ENCODE measurements at places on chromosomes 3 and 15.

- no peak for DNase-seq
These were observed 24.7 kb downstream of the GXYLT2 start for GRCh38 chr3:72912532-72912931.

GRCh38 chr15:66017000-66017399, 147.7 kb downstream of the RAB11A start:
- DNase-seq: no peak

DNA sequence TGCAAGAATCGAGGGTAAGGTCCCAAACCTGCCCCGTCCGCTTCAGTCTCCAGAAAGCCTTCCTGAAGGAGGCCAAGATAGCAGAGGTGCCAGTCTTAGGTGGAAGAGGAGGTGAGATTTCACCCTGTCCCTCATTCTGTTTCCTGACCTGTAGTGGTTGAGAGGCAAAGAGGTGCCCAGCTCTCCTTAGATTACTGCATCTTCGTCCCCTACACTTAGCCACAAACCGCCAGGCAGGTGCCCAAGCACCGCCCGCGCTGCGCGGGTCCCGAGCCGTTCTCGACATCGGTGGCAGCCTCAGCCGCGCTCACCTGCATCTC, 23.8 kb upstream of the POLG start:
- no peak for DNase-seq

DNA sequence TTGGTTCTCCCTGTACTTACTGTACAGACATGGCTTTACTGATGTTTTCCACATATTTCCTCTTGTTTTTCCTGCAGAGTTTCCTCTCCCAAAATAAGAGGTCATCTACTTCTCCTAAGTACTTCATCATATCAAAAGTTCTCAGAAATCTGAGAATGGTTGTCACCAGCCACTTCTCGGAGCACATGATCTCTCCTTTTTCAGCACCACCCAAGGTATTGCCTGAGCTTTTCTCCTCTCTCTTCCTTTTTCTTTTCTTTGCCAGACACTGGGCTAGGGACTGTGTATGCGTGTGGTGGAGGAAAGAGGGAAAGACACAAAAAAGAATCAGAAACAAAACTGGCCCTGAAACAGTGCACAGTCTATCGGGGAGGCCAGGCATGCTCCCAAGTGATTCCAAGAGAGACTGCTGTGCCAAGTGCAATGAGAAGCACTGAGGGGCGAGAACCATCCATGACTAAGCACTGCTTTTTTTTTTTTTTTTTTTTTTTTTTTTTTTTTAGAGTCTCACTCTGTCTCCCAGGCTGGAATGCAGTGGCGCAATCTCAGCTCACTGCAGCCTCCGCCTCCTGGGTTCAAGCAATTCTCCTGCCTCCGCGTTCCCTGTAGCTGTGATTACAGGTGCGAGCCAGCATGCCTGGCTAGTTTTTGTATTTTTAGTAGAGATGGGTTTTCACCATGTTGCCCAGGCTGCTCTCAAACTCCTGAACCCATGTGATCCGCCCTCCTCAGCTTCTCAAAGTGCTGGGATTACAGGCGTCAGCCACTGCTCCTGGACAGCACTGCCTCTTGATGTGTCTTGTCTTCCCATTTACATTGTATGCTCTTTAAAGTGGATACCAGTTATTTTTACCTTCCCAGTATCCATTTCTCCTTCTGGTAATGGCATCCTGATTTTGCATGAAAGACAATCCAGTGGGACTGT, 194.0 kb upstream of the FEZF2 start:
- no peak for DNase-seq

DNA sequence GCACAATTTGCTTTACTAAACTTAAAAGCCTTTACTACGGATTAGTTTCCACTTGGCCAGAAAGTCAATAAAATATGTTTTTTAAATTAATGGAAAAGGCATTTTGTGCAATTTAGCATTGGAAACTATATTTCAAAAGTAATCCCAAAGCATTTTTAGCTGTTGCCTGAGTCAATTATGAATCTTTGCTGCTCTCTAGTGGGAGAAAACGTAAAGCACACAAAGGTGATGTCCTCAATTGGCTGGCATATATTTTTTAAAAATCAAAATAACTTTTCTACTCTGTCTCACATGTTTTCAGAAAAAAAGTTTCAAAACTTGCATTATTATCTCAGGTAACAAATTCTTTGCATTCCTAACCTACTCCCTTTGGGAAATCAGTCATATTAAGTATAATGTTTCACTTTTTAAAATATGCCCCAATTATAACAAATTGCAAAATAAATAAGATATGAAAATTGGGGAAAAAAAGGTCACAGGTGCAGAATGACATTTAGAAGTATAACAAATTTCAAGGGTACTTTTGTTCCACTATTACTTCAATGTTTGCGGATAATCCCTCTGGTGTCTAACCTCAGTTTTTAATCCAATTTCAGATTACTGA, 47.2 kb upstream of the TEX55 start:
- peak; percentile 1 for DNase-seq

- no peak for DNase-seq
These were observed 22.8 kb downstream of the ATOSA start for GRCh38 chr15:52656412-52656811.

DNA sequence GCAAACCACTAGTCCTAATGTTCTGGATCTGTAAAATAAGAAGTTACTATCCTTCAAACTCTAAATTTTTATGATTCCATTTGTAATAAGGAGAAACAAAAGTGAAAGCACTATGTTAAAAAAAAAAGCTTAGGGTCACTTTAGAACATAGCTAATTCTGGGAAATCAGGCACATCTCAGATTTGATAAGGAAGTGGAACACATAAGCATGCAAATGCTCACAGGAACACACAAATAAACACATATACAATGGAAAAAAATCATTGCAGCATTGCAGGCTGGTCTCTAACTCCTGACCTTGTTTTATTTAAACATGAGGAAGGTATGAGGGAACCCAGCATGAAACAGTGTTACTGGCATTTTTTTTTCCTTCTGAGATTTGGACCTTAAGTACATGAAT, 63.2 kb upstream of the TNFSF10 start:
- DNase-seq: no peak

Measured in stimulated activated CD4-positive, alpha-beta T cell treated with anti-CD3 and anti-CD28 coated beads, Interleukin-2, amount 100 ng/mL, for 4 hours (primary cell).